ENCODE measurements at places on chromosomes 1 and 21. TPM values are rescaled to one million over a fixed set of nuclear protein-coding genes. Genes with fewer than 3 reads are reported as not detected.

ZNF683 gene
- not detected for total RNA-seq

LEPR gene
- total RNA-seq = 1.9 TPM

SWT1 gene
- total RNA-seq = 2.0 TPM

TNNI3K gene
- not detected for total RNA-seq

DDR2 gene
- total RNA-seq = 36.5 TPM

TEKT2 gene
- not detected for total RNA-seq

SPSB1 gene
- total RNA-seq = 12.2 TPM

LELP1 gene
- total RNA-seq = not detected

CLCA1 gene
- not detected for total RNA-seq

KCNE1 gene
- not detected for total RNA-seq

OR6N1 gene
- not detected for total RNA-seq

CCDC27 gene
- total RNA-seq = not detected

SHE gene
- total RNA-seq = not detected

MIS18A gene
- total RNA-seq = 37.8 TPM

MYOM3 gene
- not detected for total RNA-seq

PTGER3 gene
- total RNA-seq = 2.4 TPM

CCDC17 gene
- not detected for total RNA-seq

TAS1R1 gene
- not detected for total RNA-seq

FTCD gene
- total RNA-seq = 0.41 TPM

TDRD10 gene
- not detected for total RNA-seq
